ENCODE measurements at places on chromosomes 3 and 15.

DNA sequence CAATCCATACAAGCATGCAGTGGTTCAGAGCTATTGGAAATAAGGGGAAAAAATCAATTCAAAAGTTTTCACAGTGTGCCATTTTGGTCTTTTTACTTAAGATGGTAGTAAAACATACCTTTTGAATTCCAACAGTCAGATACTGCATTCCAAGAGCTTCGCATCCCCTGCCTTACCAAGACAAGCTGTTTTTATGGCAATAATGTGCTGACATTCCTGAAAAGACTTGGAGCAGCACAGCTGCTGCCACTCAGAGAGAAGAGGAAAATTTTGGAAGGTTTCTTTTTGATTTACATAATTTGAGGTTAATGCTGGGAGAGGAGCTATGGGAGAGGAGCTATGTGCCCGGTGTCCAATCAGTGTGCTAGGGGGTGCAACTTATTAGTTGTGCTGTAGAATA lies 148.3 kb downstream of the FEZF2 start:
- no peak for DNase-seq

GRCh38 chr3:35932995-35933394 lies 293.7 kb downstream of the ARPP21 start:
- peak; percentile 80 for DNase-seq

- DNase-seq, result no peak
Observed at GRCh38 chr3:77871436-77871835, 831.5 kb downstream of the ROBO2 start.

- no peak for DNase-seq
Observed at GRCh38 chr3:102036017-102036416, 186.7 kb downstream of the NFKBIZ start.

- DNase-seq, result no peak
Observed at GRCh38 chr3:54008744-54009143, 113.6 kb upstream of the CACNA2D3 start.
